ENCODE measurements at places on chromosomes 3 and 15. TPM values are rescaled to one million over a fixed set of nuclear protein-coding genes. Genes with fewer than 3 reads are reported as not detected.
A peak's percentile ranks its signal among the peaks of the same experiment; 100 is the strongest.

DNA sequence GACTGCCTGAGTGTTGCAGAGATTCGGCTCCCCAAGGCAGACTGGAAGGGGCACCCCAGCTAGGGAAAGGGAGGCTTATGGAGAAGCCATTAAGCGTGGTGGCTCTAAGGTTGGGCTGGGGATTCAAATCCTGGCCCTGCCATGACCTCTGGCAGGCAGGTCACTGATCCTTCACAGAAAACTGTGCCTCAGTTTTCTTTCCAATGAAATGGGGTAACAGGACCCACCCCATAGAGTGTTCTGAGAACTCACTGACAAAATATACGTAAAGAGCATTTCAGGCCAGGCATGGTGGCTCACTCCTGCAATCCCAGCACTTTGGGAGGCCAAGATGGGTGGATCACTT is 34.6 kb downstream of the DNASE1L3 start:
- no peak for DNase-seq

DNA sequence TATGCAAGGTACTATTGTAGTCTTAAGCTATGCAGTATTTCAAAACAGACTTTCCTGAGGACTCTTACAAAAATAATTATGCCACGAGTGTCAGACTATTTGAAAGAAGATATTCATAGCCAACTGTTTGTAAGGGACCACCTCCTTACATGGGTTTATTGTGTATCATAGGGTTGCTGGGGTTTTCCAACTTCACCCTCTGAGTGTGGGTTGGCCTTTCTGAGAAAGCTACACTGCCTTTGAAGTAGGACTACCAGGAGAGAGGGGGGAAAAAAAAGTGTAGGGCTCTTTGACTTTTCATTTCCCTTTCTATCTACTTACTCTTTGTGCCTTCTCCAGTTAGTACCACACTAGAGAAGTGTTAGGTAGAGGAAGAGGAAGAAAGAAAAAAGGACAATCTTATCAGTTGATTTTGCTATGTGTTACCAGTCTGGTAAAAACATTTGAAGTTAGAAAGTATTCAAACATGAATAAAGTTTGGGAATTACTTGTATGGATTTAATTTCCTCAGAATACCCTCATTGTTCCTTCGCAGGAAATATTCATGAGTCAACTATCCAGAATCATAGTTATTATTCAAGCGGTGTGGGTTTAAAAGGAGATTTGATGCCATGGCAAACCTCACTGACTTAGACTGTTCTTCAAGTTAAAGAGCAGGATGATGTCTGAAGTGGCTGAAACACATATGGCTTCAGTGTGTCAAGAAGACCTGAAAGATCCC is 329.3 kb upstream of the THBS1 start:
- DNase-seq: no peak

Gene CATSPER2
- total RNA-seq: 3.0 TPM

- DNase-seq: no peak
Observed at GRCh38 chr15:38053776-38054175, 119.3 kb downstream of the TMCO5A start.

DNA sequence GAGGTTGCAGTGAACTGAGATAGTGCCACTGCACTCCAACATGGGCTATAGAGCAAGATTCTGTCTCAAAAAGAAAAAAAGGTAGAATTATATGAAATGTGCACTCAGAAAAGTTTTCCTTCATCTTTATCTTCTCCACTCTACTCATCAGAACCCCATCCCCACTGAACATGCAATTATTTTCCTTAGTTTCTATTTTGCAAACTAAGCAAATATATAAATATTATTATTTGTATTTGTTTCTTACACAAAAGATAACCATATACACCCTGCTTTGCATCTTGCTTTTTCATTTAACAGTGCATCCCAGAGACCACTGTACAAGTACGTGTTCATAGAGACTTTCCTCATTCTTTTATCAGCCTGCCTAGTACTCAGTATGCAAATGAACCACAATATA is 68.0 kb upstream of the ACAN start:
- DNase-seq: peak; percentile 5

Gene CPNE4
- total RNA-seq: 7.4 TPM

GRCh38 chr3:69306239-69307185 is 79.4 kb downstream of the FRMD4B start:
- peak; percentile 85 for DNase-seq

DNA sequence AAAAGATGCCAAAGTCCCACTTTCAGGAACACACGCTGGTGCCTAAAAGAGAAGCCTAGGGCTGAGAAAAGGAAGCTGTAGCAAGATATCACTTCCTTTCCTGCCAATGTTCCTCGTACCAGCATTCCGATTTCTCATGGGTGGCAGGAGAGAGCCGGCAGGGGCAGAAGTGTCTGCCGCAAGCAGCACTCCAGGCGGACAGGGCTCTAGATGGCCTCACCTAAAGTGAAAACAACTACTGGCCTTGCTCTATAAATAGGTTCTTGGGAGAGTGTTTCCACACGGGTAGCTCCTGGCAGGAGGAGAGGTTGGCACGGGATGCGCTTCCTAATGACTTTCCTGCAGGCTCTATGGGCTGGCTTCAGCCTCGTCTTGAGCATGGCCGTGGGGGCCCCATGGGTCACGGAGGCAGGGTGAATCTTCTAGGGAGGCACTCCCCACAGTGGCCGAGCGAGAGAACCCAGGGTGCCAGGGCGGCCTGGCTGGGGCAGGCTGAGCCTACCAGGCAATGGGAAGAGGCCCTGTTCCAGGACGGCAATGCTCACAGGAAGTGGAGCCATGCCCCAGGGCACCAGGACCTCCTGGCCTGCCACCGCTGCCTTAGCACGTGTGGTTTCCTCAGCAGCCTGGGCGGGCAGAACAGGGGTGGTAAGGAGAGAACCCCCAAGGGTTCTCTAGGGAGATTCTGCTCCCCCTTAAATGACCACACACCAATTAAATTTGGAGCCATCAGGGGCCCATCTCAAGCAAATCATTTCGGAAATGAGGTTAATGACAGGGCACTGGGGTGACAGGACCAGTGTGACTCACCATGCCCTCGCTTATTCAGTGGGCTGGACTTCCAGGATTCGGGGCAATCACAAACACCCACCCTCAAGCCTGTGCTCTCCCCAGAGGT is 14.6 kb upstream of the DUSP7 start:
- DNase-seq: no peak

DNA sequence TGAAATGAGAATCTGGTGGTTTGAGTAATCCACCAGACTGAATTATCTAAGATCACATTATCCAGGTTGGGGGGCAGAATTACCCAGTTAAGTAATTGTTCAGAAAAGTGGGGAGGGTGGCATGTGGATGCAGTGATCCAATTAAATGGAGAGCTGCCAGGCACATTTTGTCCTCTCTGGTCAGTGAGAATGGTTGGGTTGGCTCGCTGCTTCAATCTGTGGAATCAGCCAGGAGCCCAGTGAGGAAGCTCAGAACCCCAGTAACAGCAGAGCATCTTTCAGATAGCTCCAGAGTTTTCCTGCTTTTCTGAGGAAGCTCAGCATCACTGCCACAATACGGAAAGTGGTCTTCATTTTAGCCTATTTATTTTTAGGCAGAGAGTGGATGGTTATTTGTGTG is 6.4 kb upstream of the EXOG start:
- DNase-seq: no peak

DNA sequence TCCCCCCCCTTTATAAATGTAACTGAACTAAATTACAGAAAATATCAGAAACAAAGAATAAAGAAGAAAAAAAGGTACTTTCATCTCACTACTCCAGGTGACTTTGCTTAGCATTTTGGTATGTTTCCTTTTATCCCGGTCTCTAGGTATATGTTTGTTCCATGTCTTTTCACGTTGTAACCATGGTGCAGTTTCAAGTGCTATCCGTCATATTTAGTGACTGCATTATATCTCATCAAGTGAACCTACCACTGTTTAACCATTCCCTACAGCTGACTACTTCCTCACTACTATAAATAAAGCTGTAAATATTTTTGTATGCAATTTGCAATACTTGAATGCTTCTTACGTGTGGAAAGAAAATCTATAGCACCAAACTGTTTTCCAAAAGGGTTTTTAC is 2.2 kb downstream of the BTBD1 start:
- DNase-seq: no peak

- DNase-seq: no peak
Observed at GRCh38 chr15:85642065-85642692, 152.5 kb downstream of the KLHL25 start.

- DNase-seq: no peak
Observed at GRCh38 chr15:94503293-94503692, 271.9 kb downstream of the MCTP2 start.

GRCh38 chr3:60086811-60087210 is 1037.0 kb upstream of the CFAP20DC start:
- DNase-seq: no peak

DNA sequence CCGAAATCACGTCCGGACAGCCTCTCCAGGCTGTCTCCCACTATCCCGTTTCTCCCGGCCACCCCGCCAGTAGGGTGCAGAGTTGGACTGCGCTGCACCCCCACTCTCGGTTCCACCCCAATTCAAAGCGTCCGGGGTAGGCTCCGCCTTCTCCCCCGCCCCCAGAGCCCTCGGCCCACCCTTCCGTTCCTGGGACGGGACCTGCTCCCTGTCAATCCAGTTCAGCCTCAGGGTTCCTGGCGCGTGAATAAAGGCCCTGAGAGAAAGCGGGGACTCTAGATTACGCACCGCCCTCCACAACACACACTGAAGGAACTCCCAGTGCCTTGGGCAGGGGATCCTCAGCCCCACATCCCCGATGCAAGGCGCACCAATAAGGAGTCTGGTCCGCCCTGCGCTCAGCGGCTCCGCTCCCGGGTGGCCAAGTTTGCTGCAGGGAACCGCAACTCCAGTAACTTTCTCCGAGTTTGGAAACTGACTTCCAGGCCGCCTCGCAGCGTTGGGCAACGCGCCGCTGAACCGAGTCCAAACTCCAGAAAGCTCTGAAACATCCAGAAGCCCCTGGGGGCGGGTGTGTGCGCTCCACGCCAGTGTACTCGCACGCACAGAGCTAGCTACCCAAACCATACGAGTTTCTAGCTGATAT is 1.9 kb downstream of the ADAMTS9 start:
- DNase-seq: peak; percentile 95

- peak; percentile 83 for DNase-seq
Observed at GRCh38 chr3:195907934-195908693, at the start of gene TNK2. TNK2 (minus strand) TSS chr3:195908551; CDS start chr3:195888588, 19,963 bp downstream.

Gene CGNL1
- 19.6 TPM for total RNA-seq

Gene LRRC31
- total RNA-seq: not detected

- DNase-seq: no peak
Observed at GRCh38 chr3:125418306-125418705, 43.2 kb upstream of the ZNF148 start.

- DNase-seq: no peak
Observed at GRCh38 chr3:21462141-21462540, 288.9 kb downstream of the ZNF385D start.

DNA sequence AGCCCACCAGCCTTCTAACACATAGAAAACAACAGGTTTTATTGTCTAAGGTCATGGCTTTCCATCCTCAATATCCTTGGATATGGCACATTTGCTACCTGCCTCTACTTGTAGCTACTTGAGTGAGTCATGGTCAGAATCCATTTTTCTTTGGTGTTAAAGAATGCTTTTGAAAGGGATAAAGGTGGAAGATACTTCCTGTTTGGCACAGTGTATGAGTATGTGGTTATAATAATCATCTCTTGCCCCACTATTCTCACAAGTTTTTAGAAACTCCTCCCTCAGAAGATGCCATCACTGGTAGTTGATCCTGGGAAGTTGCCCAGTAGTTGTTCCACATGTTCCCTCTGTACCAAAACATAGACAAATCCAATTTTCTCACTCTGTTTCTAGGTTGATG is 508.6 kb upstream of the IL12A start:
- no peak for DNase-seq

DNA sequence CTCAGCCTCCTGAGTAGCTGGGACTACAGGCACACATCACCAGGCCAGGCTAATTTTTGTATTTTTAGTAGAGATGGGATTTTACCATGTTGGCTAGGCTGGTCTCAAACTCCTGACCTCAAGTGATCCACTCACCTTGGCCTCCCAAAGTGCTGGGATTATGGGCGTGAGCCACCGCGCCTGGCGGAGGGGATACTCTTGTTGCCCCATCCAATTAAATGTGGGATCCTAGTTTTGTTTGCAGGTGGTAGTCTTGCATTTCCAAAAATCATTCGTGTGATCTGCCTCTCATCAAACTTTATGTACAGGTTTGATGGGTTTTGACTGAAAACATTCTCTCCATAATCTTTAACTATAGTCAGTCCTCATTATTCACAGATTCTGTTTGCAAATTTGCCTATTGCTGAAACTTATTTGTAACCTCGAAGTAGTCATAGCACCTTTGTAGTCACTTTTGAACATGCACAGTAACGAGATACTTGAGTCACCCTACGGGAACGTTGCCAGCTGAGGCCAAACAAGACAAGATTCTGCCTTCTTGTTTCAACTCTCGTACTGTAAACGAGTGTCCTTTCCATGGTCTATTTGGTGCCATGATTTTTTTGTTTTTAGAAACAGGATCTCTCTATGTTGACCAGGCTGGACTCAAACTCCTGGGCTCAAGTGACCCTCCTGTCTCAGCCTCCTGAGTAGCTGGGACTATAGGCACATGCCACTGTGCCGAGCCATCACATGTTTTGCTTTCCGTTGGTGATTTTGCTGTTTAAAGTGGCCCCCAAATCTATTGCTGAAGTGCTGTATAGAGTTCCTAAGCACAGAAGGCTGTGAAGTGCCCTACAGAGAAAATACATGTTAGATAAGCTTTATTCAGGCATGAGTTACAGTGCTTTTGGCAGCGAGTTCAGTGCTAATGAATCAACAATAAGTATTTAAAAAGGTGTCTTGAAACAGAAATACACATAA is 8.1 kb upstream of the MAPK6 start:
- no peak for DNase-seq

Gene SNAPC5
- 32.0 TPM for total RNA-seq

- no peak for DNase-seq
Observed at GRCh38 chr15:66115568-66116206, 137.9 kb downstream of the MEGF11 start.

Gene NOX5
- total RNA-seq: not detected

Gene RAB5A
- 66.0 TPM for total RNA-seq

- DNase-seq: peak; percentile 86
Observed at GRCh38 chr15:75349851-75350588, 3.2 kb downstream of the NEIL1 start.

GRCh38 chr15:64894395-64895056 is 17.2 kb upstream of the ANKDD1A start:
- DNase-seq: no peak

DNA sequence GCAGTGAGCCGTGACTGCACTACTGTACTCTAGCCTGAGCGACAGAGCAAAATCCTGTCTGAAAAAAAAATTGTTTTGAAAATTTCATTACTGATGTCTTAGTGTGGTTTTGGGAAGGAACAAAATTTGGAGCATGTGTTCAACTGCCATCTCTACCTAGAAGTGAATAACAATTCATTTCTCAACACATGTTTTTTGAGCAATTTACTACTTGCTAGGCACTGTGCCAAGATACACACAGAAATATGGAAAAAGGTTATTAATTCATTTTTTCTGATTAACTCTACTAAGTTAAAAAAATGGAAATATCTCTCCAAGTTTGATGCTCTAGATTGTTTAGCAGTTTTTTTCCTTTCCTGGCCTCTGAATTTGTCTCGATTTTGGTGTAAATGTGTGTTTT is 5.2 kb upstream of the TCF12 start:
- no peak for DNase-seq

All from cardiac septum (tissue), 1 donor.